ENCODE measurements at places on chromosomes 16 and 17.

DNA sequence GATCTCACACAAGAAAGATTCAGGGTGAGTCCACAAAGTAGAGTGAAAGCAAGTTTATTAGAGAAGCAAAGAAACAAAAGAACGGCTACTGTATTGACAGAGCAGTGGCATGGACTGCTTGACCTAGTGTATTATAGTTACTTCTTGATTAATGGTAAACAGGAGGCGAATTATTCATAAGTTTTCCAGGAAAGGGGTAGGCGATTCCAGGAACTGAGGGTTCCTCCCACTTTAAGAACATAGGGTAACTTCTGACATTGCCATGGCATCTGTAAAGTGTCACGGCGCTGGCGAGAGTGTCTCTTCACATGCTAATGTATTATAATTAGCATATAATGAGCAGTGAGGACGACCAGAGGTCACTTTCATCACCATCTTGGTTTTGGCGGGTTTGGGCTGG, 93.2 kb downstream of the CACNG3 start:
- DNase-seq: no peak

GRCh38 chr17:75205793-75206163, 299 bp downstream of the NUP85 start:
- DNase-seq: no peak

DNA sequence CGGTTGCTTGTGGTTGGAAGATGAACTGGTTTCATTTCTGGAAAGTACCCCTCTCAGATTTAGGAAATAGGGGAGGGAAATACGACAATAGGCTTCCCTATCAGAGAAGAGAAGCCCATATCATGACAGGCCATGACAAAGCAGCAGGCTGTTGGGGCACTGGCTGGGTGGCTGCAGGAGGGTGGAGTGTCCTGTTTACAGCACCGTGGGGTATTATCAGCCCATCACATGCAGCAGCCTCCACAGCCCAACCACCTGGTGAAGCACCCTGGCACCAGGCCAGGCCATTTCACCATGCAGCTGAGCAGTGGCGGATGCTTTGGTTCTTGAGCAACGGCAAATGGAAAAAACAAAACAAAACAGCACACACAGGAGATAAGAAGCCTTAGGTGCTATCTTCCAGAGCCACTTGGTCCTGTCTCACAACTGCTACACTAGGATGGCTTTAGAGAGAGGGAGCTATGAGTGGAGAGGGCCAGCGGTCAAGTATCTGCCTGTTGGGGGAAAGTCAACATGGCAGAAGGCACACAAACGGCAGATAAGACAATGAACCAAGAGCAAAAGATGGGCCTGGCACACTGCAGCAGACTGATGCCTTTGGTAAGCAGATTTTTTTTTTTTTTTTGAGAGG, 24.2 kb downstream of the FAM117A start:
- DNase-seq: no peak

DNA sequence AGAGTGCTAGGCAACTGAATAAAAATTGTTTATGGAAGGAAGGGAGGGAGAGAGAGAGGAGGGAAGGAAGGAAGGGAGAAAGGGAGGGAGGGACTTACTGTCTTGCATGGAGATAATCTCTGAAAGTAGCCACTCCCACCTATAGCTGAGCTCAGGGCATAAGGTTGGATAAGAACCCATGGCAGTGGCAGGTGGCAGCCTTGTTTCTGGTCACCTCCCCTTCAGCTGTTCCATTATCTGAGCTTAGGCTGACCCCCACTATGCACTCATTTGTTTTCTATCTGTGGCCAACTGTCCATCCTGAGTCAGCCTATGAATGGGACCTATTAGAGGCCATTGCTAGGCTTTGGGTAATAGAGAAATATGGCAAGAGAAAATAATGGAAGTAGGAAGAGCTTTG, 25.3 kb upstream of the MTMR4 start:
- DNase-seq: no peak

DNA sequence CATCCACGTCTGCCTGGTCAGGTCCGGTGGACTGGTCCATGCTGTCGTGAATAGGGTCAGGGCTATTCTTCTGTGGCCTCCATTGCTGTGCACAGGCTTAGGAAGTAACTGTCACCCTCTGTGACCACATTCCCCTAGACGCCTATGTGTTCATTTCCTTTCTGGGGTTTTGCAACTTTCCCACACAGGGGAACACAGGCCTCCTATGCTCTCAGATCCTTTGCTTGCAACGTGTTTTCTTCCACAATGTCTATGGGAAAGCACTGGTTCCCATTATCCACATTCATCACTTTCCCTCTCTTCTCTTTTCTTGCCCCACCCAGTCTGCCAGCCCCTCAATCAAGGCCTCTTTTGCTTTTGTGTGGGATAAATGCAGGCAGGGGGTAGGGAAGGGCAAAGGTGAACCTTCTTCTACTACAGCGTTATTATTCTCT, 43.2 kb upstream of the DNAJA2 start:
- DNase-seq: no peak

DNA sequence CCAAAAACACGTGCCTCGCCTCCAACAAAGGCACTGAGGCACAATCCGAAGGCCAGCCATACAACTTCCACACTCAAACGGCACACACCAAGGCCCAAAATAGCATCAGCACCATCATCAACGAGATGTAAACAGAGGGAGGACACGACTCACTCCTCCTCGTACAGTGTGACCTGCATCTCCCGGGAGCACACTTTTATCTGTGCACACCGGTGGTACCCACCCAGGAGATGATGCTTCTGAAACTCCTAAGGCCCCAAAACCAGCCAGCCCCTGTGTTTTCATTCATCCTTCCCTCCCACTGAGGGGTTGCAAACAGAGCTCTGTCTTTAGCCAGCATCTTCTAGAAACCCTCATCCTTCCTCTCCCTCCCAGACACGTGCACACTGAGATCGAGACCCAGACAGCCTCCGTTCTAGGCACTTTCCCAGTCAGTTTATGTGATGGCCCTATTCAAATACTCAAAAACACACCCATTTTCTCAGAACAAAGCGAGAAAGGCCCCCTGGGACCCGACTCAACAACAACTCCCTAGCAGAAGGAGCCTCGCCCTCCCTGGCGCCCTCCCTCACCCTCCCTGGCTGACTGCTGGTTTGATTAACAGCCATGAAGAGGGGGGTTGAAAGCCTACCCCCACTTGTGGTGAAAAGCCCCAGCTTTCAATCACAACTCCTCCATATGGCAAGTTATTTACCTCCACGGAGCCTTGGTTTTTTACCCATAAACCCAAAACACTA, 76.3 kb downstream of the GAS7 start:
- DNase-seq: no peak

GRCh38 chr16:28596840-28597691, at the start of gene SULT1A2:
Gene SULT1A2, minus strand, starts transcription at chr16:28597050. Its CDS starts 1,120 bp downstream, at chr16:28595930.
- DNase-seq: no peak

- no peak for DNase-seq
These were observed 846 bp downstream of the CPNE7 start for GRCh38 chr16:89576153-89577054.

GRCh38 chr16:8611886-8612600, 9.5 kb upstream of the METTL22 start:
- DNase-seq: no peak

- DNase-seq: no peak
These were observed 6.2 kb upstream of the C1QTNF1 start for GRCh38 chr17:79017546-79018369.

- DNase-seq: no peak
These were observed at the start of gene SLFN12L for GRCh38 chr17:35537601-35538141. Gene SLFN12L, minus strand, starts transcription at chr17:35537678. Its CDS starts 15,314 bp downstream, at chr17:35522364.

DNA sequence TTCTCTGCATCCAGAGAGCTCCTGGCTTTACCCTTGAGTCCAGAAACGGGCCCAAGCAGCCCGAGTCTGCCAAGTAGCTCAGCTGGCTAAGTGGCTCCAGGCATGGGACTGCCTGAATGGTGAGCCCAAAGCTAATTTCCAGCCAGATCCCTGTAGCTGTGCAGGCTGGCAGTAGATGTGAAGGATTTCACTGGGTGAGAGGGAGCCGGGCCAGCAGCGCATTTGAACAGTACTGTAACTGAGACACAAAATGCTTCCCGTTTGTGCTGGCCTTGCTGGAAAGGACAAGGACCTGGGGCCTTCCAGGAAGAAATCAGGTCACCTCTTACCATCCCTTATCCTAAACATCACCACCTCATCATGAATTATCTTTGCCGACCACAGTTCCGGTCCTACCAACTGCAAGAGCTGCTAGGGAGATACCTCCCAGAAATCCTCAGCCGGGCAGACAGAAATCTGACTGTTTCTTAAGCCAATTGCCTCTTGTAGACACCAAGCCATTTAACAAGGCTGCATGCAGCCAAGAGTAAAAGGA, 3.7 kb downstream of the TIMP2 start:
- no peak for DNase-seq

- DNase-seq: no peak
These were observed 50.9 kb upstream of the CPNE2 start for GRCh38 chr16:57041182-57042156.

GRCh38 chr17:74937064-74938051, 1.7 kb downstream of the OTOP3 start:
- no peak for DNase-seq

DNA sequence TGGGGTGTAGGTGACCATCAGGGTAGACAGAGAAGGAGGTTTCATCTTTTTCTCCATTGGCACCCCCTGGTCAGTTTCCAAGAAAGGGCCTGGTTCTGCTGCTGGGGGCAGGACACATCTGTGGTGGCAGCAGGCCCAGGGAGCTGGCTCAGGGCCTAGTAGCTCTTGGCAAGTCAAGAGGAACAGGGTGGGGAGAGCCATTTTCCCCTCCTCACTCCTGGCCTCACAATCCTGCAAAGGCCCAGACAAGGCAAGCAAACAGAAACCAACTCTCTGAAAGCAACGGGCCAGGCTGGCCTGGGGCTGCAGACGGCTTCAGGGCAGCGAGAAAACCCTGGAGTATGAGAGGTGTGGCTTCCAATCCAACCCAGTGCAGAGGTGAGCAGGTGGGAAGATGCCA, 192.9 kb upstream of the DYNLRB2 start:
- no peak for DNase-seq

DNA sequence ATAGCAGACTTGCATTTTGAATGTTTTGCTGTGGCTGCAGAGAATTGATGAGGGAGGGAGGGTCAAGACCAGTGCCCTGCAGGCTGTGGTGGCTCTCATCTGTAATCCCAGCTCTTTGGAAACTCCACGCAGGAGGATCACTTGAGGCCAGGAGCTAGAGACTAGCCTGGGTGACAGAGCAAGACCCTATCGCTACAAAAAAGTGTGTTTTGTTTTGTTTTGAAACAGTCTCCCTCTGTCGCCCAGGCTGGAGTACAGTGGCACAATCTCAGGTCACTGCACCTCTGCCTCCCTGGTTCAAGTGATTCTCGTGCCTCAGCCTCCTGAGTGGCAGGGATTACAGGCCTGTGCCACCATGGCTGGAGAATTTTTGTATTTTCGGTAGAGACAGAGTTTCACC, 1.9 kb upstream of the UBE2G1 start:
- no peak for DNase-seq

GRCh38 chr16:88755745-88756443, 29.1 kb downstream of the PIEZO1 start:
- DNase-seq: no peak

DNA sequence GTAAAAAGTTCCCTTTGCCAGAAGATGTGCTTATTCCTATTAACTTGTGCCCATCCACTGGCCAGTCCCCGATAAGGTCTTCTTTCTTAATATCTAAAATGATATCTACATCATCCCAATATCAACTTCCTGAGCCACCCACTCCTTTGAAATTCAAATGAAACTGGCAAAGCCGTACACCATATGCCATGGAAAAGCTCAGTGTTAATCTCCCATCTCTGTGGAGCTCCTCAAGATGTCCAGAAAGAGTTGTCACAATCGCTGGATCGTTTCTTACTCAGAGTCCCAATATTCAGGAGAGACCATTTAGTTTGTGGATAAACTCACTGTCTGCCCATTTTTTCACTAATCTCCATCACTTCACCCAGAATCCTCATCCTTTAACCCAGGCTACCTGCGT, 420.7 kb downstream of the NPIPA8 start:
- no peak for DNase-seq

GRCh38 chr16:17068524-17068923, 402.2 kb downstream of the XYLT1 start:
- DNase-seq: no peak

GRCh38 chr17:44209786-44210341, 9.6 kb downstream of the UBTF start:
- no peak for DNase-seq

- no peak for DNase-seq
These were observed 34.7 kb downstream of the GINS3 start for GRCh38 chr16:58426966-58427365.

DNA sequence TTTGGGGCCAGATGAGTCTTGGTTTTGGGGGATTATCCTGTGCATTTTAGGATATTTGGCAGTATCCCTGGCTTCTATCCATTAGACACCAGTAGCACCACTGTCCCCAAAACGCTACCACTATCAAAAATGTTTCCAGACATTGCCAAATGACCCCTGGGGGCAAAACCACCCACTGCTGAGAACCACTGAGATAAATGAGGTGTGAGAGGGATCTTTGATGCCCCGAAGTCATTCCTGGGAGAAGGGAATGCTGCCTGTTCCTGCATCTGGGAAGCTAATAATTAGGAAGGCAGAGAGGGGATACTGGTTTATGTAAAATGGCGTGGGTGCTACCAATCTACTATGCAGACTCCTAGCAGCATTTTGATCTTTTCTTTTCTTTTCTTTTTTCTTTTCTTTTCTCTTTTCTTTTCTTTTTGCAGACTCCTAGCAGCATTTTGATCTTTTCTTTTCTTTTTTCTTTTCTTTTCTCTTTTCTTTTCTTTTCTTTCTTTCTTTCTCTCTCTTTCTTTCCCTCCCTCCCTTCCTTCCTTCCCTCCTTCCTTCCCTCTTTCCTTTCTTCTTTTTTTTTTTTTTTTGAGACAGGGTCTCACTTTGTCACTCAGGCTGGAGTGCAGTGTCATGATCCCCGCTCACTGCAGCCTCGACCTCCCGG, 8.8 kb upstream of the MT3 start:
- DNase-seq: no peak

DNA sequence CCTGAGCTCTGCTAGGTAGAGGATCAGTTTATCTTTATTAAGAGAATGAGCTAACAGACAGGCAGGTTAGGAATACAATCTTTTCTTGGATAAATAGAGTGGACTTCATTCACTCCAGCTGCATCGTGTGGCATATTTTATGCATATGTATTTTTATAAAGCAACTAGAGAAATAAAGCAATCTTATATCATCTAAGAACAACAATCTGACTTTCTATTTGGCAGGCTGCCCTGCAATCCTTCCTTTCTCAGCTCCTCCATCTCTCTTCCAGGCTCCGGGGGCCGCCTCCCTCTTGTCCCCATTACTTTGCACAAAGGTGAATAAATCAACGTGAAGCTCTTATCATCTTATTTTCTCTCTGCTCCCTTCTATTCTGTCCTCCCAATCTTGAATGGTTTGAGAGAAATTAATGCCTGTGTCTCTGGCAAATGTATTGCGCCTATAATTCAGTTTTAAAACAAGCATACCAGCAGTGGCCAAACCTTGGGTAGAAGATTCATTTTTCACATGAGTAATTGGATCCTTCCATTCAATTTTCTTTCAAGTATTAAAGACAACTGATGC, 64.5 kb downstream of the HS3ST3A1 start:
- DNase-seq: no peak

GRCh38 chr17:64192589-64192988, 62.6 kb upstream of the ERN1 start:
- no peak for DNase-seq

- DNase-seq: no peak
These were observed 82.4 kb upstream of the COX10 start for GRCh38 chr17:13986855-13987254.

Data from cortex of kidney (tissue), 1 donor.